Activated CD8-positive, alpha-beta memory T cell treated with anti-CD3 and anti-CD28 coated beads for 1 hour (primary cell): ENCODE measurements at places on chromosomes 16 and 17.
A peak's percentile ranks its signal among the peaks of the same experiment; 100 is the strongest.

- no peak for DNase-seq
Observed at GRCh38 chr16:20671903-20672302, 25.6 kb downstream of the ACSM1 start.

- DNase-seq: no peak
Observed at GRCh38 chr17:41012326-41013120, 3.6 kb upstream of the KRTAP3-1 start.

DNA sequence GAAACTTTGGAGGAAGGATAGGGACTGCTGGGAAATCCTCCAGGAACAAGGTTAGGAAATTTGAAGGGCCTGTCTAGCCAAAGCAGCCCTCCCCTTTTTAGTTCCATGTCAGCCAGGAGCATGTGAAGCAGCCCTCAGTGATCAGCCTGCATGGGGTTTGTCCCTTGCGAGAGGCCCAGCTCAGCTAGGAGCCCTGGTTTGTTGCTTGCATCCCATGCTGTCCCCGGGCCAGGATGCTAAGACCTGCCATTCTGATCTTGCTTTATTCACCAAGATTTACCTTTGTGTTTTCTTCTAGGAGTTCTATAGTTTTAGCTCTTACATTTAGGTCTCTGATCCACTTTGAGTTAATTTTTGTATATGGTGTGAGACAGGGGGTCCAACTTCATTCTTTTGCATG, 27.6 kb downstream of the CLUAP1 start:
- DNase-seq: no peak

DNA sequence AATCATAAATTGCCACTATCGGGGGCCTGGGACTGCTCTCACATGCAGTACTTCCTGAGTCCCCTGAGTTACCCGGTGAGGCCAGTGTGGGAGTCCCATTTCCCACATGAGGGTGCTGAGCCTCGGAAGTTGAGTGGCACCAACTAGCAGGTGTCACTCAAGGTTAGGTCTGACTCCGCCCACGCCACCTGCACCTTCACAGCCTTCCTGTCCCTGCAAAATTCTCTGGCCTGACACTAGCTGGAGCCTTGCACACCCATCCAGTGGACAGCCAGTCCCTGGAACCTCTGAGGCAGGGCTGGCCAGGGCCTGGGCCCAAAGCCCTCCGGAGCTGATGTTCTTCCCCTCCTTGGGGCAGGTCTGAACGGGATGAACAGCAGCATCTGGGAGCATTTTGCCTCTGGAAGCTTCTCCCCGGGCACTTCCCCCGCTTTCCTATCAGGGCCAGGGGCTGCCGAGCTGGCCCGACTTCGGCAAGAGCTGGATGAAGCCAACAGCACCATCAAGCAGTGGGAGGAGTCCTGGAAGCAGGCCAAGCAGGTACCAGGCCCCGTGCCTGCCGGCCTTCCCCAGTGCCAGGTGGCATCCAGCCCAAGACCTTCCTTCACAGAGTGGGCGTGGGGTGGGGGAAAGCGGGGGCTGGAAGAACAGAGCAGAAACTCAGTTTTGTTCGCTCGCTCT, 21.9 kb downstream of the UNC13D start:
- no peak for DNase-seq

DNA sequence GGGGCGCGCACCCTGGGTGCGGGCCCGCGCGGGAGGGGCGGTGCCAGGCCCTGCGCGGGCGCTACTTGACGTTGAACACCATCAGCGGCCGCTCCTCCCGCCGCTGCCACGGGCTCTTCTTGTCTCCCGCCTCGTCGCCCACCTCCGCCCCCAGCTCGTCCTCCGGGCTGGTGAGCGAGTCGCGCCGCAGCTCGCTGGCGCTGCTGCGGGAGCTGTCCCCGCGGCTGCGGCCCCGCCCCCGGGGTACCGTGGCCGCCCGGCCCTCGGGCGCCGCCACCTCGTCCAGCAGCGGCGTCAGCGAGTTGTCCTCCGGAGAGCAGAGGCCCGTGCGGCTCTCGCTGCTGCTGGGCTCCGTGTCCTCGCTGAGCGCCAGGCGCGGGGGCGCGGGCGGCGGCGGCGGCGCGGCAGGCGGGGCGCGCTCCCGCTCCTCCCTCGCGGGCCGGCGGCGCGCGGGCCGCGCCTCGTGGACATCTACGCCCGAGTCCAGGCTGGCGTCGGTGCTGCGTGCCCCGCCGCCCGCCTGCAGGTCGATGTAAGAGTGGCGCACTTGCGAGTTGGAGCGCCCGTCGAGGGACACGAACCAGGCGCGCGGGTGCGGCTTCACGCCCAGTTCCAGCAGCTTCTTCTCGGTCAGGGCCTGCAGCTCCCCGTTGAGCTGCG, 8.7 kb downstream of the GRN start:
- DNase-seq: no peak

- DNase-seq: no peak
Observed at GRCh38 chr17:8142887-8143580, 9.2 kb downstream of the PER1 start.

DNA sequence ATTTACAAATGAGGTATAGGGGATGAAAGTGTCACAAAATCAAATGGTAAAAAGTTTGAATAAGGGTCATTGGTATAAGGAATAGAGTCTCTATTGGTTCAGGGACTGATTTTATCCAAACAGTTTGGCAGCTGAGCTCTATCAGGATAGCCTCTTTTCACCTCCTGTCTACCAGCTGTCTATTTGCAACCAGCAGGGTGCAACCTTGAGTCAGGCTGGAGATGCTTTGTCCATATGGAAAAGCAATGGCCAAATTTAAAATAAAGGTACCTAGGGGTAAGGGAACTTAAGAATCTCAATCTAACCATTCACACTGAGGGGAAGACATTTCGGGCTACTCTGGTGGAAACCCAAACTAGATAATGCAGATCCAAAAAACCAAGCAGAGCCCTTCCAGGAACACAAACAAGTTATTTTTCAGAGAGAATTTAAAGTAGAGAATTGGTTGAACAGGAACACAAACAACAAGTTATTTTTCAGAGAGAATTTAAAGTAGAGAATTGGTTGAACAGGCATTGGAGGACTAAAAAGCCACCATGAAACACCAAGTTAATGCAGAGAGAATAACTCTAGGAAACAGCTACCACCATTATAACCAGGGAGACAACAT, 12.6 kb upstream of the CA10 start:
- no peak for DNase-seq

- DNase-seq: no peak
Observed at GRCh38 chr16:27313422-27314160, at the start of gene IL4R. IL4R (plus strand) TSS chr16:27313974; CDS start chr16:27340204, 26,230 bp downstream.

- no peak for DNase-seq
Observed at GRCh38 chr17:49976163-49976827, 7.3 kb downstream of the DLX4 start.

GRCh38 chr17:61366076-61366714, 33.4 kb upstream of the TBX2 start:
- no peak for DNase-seq

- DNase-seq: no peak
Observed at GRCh38 chr16:86619239-86619794, 41.0 kb downstream of the FOXL1 start.

DNA sequence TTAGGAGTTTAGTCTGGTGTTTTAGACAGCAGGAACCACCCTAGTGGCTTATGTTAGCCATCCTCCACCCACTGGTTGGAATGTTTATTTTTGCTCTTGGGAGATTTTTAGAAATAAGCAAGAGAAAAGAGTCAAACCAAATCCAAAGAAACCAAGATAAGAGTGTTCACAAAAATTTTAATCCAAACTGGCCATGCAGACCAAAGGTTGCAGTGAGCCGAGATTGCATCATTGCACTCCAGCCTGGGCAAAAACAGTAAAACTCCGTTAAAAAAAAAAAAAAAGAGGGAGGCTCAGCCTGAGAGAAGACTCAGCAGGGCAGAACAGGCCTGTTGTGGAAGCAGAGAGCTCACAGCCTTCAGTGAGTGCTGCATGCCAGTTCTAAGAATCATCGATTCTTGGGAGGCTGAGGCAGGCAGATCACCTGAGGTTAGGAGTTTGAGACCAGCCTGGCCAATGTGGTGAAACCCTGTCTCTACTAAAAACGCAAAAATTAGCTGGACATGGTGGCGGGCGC, 12.2 kb upstream of the C16orf54 start:
- no peak for DNase-seq

DNA sequence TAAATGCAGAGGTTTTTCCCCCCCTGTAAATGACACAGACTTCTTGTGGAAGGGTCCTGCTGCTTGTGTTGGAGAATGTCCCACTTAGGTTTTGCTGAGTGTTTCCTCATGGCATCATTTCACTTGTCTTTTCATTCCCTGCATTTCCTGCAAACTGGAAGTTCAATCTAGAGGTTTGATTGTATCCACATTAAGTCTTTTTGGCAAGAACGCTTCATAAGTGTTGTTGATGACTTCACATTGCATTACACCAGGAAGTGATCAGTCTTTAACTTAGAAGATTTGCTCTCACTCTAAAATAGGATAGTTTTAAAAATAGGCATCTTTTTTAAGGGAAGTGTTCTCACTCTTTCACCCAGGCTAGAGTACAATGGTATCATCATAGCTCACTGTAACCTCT, 67.2 kb downstream of the RPTOR start:
- no peak for DNase-seq

- DNase-seq: no peak
Observed at GRCh38 chr16:25018972-25019617, 3.9 kb upstream of the ARHGAP17 start.

- no peak for DNase-seq
Observed at GRCh38 chr17:74852237-74853047, 7.2 kb downstream of the GRIN2C start.

- DNase-seq: no peak
Observed at GRCh38 chr17:63701868-63702720, 2.2 kb upstream of the LIMD2 start.

DNA sequence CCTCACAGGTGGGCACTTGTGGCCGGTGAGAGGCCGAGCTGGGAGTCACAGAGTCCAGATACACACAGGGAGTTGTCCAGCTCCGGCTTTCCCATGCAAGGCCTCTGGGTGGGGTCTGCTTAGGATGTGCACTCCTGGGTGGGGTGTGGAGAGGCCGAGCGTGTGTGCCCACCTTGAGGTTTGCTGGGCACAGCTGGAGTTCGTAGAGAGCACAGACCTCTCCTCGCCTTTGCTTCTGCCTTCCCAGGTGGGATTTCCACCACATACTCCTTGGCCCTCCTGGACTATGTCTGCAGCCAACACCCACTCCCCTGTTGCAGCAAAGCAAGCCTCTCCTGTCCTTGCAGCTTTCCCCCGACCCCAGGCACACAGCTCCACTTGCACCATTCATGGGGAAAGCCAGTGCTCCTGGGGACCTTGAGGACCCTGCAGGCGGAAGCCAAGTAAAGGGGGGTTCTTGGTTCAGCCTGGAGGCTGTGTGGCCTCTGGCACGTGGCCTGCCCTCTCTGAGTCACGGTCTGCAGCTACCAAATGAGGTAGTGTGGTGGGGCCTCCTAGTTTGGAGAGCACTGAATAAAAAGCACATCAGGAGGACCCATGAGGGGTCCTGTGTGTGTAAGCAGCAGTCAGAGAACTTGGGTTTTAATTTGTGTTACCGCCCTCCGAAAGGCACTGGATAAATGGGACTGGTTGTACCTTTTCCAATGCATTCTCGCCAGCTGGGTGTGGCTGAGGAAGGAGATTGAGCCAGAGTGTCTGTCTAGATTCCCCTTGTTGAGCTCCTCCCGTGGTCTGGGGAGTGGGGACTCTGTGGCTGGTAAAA, 31.5 kb downstream of the MPRIP start:
- DNase-seq: no peak

DNA sequence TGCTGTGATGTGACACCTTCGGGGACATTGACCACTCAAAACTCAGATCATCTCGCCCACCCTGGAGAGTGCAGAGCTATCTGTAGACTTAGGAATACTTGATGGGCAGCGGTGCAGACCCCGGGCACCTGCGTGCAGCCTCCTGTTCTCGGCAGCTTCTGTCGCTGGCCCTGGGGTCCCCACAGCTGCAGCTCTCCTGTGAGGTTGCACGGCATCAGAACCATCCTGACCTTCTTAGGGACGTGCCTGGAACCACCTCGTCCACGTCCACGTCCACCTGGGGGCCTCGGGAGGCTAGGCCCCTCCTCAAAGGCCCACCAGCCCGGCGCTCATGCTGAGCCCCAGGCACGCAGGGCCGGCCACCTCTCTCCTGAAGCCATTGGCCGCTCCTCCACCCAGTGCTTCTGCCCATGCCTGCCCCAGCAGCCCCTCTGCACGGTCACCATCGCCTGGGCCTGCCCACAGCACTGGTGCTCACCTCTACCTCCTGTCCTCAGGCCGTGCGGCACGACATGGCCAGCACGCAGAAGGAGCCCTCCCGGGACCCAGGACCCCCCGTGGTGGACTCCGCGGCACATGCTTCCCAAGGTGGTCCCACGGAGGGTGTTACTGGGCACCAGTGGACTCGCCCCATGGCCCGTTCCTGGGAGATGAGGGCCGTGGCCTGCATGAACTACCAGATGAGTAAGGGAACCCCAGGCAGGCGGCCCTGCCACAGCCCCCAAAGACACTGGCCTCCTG, 2.3 kb upstream of the WFIKKN1 start:
- DNase-seq: no peak

- DNase-seq: no peak
Observed at GRCh38 chr17:78230996-78231935, at the start of gene TMEM235. TMEM235 (plus strand) TSS chr17:78231631; CDS start chr17:78232024, 393 bp downstream.

- peak; percentile 45 for DNase-seq
Observed at GRCh38 chr17:45261577-45262515, at the start of gene SPATA32. SPATA32 (minus strand) TSS chr17:45262094; CDS start chr17:45262016, 78 bp downstream.

DNA sequence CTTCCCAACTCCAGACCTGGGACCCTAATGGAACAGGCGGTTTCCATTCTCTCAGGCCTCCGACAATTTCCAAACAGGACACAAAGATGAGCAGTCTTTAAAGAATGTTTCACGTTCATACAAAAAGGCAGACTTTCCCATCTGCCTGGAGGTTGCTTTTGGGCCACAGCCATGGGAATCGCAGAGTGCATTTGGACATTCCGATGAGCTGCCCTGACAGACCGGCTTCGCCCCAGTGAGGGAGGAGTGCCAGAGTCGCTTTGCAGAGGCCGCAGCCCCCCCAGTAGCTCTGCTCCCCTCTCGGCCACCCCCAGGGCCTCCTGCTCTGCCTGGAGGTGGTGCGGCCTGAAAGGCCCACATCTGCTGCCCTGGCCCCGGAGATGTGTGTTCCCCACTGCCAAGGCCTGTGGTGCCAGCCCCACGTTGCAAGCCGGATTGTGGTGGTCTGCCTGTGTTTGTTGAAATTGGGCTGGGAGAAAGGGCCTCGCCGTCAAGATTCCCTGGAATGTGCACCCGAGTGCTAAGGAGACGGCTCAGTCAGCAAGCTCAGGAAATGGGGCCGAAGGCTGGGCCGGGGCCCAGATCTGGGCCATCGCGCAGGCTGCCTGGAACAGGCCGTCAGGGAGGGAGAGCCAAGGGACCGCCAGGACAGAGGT, 89.8 kb downstream of the C16orf95 start:
- DNase-seq: no peak
